ENCODE measurements at places on chromosomes 12 and 14. TPM values are rescaled to one million over a fixed set of nuclear protein-coding genes. Genes with fewer than 3 reads are reported as not detected.

SERPINA3 gene
- 192 TPM for total RNA-seq

GLIPR1L2 gene
- total RNA-seq: 1.8 TPM

GRCh38 chr12:65602610-65603295 is 221.5 kb upstream of the HMGA2 start:
- peak; percentile 83 for DNase-seq

GRCh38 chr12:6264402-6265037 is 46.0 kb upstream of the PLEKHG6 start:
- no peak for DNase-seq

SYCP3 gene
- not detected for total RNA-seq

GALNT9 gene
- 0.21 TPM for total RNA-seq

DNA sequence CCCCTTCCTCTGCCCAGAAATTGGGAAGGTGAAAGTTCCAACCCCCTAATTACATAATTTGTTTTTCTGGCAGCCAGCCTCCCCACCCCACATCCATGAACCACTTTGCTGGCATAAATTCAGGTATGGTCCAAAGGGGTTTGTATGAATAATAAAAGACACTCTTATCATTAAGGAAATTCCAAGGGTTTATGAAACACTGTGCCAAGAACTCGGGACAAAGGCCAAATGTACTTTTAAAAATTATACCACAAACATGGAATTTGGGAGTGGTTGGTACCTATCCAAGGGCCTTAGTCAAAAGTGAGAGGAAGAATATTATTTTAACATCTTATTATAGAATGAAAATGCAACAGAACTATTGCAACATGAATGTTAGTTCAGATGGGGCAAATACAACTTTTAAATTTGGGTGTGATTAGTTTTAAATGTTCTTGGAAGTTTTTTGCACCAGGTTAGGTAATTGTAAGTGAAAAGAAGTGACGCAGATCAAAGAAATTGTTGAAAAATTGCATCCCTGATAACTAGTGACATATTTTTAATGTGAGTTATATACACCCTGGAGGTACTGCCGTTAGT is 217.8 kb downstream of the TMEM117 start:
- DNase-seq: no peak

HDAC7 gene
- 49.7 TPM for total RNA-seq

DNA sequence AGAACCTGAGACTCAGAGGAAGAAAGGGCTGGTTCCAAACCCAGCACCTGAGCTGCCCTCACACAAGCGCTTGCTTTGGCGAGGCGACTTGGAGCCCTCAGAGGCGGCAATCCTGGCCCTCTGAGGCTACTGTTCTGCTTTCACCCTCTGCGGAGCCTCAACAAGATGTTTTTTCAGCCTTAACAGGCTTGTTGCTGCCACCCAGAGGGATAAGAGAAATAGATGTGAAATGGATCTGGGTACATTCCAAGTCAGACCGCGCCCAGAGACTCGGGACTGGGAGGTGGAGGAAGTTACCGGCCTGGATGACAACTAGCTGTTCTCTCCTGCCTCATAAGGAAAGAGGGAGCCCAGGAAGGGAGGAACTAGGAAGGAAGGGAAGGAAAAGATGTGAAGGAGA is 89.6 kb downstream of the TTC7B start:
- peak; percentile 63 for DNase-seq

DNA sequence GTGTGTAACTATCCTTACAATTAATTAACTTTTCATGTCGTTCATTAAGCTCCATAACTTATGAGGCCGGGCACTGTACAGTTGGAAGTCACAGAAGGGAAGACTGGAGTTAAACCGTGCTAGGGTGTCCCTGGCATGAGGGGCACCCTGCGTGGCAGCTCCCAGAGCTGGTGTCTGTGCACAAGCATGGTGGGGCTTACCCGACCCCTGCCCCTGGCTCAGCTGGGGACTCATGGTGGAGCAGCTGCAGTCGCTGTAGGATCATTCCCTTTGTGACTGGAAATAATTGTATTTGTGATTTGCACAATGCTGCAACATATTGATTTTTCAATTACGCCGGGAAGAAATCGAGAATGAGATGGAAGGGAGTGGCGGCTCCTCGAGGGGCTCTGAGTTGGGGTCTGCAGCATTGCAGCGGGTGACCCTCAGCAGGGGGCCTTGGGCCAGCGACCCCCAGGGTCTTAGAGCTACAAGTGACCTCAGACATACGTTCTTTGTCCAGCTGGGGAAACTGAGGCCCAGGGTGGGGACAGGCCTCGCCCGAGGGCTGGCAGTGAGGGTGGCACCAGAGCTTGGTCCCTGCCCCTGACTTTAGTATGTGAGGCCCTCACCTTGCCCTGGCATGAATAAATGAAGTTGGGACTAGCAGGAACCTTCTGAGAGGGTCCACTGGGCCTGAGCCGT is 125.4 kb downstream of the KIF26A start:
- DNase-seq: no peak

DNA sequence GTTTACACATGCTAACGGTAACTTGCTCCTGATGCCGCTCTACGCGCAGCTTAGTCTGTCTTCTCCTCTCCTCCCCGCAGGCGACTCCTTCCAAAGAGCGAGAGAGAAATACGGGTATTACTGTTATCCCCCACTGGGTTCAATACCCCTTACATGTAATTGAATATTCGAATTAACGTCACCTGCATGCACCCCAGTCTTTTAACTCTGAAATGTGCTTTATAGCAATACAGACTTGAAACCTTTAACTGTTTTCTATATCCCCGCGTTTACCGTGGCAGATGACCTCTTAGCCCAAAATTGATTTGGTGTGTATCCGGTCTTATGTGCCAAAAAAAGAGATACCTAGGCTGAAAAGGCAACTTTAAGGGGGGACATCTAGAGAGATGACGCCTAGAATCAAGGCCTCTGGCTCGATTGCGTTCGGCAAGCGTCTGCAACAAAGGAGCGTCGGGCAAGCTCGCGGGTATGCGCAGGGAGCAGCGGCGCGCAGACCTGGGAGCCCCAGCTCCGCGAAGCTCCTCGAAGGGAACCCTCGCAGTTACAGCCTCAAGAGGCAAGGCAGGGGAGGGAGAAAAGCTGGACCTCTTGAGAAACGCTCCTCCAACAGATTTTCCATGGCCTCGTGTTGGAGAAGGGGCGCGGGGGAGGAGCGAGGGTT is 6.8 kb upstream of the FOXG1 start:
- DNase-seq: no peak

- DNase-seq: no peak
Measured at GRCh38 chr12:49533331-49533730, 5.5 kb upstream of the KCNH3 start.

GRCh38 chr12:53097564-53098353 is at the start of gene IGFBP6:
TSS of gene IGFBP6 (plus strand) at chr12:53097667. CDS start at chr12:53097718, 51 bp downstream.
- peak; percentile 93 for DNase-seq

DNA sequence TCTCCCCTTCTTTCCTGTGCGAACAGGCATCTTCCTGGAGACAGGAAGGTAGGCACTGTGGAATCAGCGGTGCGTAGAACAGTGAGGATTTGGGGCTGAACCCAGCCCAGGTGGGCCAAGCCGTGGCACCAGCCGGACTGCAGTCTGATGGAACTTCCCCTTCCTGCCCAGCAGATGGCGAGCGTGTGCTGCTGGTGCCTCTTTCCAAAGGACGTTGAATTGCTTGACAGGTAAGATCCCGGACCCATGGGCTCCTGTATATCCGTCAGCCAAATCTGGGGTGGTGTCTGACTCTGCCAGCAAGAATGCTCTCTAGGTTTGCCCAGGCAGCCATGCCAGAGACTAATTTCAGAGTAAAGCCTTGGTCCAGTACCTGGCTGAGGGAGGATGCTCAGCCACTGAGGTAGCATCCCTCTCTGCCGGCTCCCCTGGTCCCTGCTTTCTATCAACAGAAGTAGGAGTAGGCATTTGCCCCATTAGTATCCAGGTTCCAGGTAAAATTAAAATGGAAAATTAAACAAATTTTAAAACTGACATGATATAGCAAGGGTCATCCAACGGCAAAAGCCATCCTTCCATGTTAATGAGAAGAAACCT is 21.1 kb upstream of the KCNA5 start:
- peak; percentile 67 for DNase-seq

- DNase-seq: no peak
Measured at GRCh38 chr12:1453810-1454209, 140.6 kb downstream of the FBXL14 start.

- no peak for DNase-seq
Measured at GRCh38 chr14:67137744-67138371, 51.4 kb upstream of the GARIN2 start.

- no peak for DNase-seq
Measured at GRCh38 chr12:42780671-42781070, 191.1 kb upstream of the PRICKLE1 start.

DNA sequence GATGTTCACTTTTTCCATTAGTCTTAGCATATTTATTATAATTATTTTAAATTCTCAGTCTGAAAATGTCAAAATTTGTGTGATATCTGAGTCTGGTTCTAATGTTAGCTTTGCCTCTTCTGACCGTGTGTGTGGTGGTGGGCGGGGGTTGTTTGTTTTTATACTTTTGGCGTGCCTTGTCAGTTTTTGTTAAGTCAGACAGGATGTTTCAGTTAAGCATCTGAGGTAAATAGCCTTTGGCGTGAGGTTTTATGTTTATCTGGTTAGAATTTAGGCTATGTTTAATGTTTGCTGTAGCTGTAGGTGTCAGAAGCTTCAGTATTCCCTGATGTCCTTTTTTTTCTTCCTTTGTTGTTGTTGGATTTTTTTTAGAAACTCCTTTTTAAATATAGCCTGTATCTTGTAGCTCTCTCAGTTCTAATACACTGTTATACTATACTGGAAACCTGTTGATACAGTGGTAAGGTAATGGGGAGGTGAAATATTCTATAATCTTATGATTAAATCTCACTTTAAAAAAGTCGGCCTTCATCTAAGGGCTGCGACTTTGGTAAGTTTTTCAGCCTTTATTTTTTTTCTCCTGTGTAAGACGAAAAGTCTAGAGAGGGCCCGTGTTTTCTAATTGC is 111.6 kb downstream of the SCAF11 start:
- DNase-seq: no peak

GRCh38 chr14:94923786-94924185 is 153.9 kb upstream of the GSC start:
- no peak for DNase-seq

IL26 gene
- not detected for total RNA-seq

GRCh38 chr12:152440-152839 is 61.5 kb downstream of the SLC6A12 start:
- DNase-seq: no peak

DNA sequence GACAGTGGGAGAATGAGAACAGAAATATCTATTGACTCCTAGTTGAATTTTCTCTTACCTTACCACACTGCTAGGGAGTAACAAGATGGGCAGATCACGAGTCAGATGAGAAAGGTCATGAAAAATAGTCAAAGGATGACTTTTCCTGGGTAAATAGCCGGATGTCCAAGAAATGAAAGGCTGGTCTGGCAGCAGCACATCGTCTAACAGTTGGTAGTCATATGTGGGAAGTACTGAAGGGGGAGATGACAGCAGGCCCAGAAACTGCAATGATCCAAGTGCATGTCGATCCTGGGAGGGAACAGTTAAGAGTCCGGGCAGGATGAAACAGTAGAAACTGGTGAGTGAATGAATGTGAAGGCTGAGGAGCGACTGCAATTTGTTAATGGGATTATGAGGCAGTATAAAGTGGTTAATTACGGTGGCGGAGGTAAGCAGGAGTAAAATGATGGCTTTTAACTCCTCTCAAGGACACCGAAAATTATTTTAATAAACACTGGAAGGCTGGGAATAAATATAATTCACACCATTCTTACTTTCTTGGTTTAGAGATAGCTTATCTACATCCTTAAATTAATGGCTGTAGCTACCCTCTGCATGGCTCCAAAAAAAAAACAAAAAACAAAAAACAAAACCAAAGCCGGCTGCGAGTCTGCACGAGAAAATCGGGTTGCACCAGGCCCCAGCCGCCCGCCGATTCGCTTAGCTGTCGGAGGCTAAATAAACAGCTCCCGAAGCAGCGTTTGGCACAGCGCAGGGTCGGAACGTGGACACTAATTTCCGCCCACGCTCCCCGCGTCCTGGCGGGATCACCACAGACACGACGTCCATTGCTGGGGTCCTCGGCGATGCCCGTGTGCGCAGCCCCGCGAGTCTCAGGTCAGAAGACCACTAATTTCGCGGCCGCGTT is 1.0 kb upstream of the ERC1 start:
- DNase-seq: peak; percentile 76

DNA sequence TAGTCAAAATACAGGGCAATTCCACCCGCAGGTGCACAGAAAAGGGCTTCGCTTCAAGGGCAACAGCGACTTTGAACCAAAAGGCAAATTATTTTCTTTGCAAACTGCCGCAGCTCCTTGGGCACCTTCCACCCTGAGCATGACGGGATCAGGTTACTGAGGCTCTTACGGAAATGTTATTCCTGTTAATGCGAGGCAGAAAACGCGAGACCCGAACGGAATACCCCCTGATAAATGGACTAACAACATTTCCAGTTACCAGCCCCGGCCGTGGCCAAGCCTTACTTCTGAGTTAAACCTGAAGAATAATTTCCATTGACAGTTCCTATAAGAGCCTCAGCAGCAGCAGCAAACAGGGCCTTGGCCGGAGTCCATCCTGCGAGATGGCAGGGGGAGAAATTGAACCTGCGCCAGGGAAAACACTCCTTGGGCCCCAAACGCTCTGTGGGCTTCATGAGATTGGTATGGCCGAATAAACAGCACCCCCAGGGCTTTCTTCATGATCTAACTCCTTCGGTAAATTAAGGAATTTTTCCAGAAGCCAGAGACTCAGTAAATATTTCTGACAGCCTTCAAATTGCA is 70.0 kb upstream of the DICER1 start:
- DNase-seq: no peak

- DNase-seq: no peak
Measured at GRCh38 chr12:46244273-46244915, 24.4 kb downstream of the SLC38A1 start.

GRCh38 chr14:85529803-85530574 is at the start of gene FLRT2:
TSS of gene FLRT2 (plus strand) at chr14:85530144. CDS start at chr14:85621515, 91,371 bp downstream.
- DNase-seq: peak; percentile 93

DNA sequence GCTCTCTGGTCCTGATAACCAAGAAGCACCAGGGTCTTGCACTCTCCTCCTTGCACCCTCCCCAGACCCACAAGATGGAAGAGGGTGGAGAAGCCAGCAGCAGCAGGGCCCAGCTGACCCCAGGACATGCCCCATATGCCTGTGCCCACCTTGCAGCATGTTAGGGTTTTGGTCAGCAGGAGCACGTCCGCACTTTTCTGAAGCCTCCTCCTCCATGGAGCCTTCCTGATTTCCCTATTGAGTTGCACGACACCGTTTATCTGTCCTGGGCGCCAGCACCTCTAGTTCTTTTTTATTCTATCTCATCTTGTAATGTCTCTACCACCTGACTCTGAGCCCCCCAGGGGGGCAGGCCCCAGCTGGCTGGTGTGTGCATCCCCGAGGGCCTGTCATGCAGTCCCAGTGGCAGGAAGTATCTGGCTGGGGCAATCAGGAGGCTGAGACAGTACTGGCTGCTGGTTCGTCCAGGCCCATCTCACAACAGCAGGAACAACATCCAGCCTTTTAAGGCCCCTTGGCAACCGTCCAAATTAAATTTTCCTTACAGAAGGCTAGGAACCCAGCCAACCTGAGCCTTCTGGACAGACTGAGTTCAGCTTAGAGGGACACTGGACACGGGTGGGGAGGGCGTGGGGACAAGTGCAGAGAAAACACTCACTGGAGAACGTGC is 39.6 kb downstream of the CCDC85C start:
- DNase-seq: peak; percentile 87
